Fibroblast of villous mesenchyme (primary cell): ENCODE measurements at places on chromosomes 5 and 9. TPM values are rescaled to one million over a fixed set of nuclear protein-coding genes. Genes with fewer than 3 reads are reported as not detected.

DNA sequence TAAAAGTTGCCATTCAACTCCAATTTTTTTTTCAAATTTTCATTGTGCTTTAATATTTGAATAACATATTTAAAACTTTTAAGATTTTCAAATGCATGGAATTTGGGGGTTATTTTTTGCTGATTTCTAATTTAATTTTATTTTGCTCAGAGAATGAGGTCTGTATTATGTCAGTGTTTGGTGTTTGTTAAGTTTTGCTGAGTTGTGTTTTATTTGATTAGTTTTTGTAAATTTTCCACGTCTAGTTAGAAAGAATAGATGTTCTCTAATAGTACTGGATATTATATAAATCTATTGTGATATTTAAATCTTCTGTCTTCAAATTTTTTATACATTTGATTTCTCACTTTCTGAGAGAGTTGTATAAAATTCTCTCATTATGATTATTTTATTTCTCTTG, 145.9 kb downstream of the MACIR start:
- DNase-seq: no peak

- DNase-seq: peak; percentile 23
Observed at GRCh38 chr5:126348855-126349635, 74.2 kb upstream of the GRAMD2B start.

GRCh38 chr5:89556215-89556913, 673.4 kb upstream of the MEF2C start:
- DNase-seq: peak; percentile 60

DNA sequence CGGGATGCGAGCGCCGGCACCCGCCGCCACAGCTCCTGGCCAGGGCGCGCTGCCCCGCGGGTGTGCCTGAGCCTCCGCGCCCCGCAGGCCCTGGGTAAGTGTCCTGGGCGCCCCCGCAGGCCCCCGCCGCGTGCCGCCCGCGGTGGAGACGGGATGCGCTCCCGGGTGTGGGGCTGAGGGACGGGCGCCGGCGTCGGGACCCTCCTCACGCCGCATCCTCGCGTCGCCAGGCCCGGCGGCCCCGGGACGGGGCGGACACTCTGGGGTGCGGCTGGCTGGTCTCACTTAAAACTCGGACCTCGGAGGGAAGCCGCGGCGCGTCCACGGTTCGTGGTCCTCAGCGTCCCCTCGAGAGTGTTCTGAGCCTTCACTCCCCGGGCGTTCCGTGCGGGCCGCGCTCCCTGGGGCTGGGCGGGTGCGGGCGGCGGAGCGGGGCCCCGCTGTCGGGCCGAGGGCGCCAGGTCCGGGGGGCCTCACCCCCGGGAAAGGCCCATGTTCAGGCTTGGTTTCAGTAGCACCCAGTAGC, 275 bp downstream of the AHRR start:
- DNase-seq: no peak

The DBH gene
- total RNA-seq: not detected in 2 replicates

The SLC45A2 gene
- under 0.01 TPM in 1 of 2 replicates, not detected in the other for total RNA-seq

The SAPCD2 gene
- total RNA-seq: 5.2 TPM in 2 replicates
